ENCODE measurements at places on chromosomes 6 and 20. TPM values are rescaled to one million over a fixed set of nuclear protein-coding genes. Genes with fewer than 3 reads are reported as not detected.

- DNase-seq, result no peak
Measured at GRCh38 chr6:121434037-121434770, 1.2 kb upstream of the GJA1 start.

GRCh38 chr6:37171201-37171969 lies 1.4 kb downstream of the PIM1 start:
- peak; percentile 34 for DNase-seq

The HTR1E gene
- not detected for total RNA-seq

The ENPP3 gene
- total RNA-seq, result not detected

DNA sequence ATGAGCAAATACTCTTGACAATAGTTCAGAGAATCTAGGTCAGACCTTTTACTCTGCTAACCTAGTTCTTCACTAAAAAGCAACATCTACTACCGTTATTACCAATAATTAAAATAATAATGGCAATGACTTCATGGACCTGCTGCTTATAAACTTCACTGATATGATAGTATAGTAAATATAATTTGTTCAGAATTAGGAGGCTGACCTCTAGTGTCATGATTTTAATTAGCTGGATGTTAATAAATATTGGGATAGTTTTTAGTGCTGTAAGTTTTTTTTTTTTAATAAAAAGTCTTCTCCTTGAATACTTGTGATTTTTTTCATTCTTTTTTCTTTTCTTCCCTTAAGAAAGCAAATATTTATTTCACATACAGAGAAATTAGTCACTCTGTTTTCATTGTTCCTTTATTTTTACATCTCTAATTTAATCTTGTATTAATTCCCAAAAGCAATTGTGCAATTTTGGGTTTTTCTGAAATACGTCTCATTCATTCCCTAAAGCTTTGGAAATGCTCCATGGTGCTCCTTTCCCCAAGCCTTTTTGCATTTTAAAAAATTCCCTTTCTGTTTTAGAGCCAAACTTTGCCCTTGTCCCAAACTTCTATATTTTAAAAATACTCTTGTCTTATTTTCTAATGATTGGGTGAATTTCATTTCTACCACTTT lies 46.6 kb upstream of the UST start:
- no peak for DNase-seq

DNA sequence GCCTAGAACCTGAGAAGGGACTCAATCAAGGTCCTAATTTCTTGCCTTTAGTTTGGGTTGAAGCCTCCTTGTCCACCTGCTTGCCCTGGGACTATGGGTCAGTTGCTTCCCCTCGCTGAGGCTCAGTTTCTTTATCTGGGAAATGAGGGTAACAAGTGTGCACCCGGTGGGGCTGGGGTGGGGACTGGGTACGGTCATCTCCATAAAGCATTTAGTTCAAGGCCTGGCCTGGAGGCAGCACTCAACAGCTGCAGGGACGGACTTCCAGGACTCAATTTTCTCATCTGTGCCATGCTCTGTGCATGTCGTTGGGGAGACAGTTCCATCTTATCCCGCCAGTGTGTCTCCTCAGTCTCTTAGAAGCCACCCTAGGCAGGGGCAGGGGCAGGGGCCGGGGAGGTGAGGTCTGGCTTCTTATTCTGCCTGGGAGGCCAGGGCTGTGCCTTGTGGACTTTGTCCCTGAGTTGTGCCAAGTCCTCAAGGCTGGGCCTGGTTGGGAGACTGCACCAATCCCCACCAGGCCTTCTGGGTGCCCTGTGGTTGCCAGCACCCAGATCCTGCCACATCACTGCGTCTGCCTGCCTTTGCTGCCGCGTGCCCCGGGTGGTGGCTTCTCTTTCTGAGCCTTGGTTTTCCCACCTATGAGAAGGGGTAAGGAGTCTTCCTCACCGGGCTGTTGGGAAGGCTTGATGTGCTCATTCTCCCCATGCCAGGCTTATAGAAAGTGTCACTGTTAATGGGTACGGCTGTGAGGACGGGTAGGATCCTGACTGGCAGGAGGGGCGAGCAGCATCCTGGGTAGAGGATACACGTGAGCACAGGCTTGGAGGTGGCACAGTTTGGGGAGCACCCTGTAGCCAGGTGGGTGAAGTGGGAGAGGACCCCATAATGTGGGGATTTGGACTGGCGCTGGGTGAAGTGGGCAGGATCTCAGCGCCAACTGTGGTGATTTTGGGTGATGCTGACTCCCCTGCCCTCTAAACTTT lies 8.6 kb downstream of the SRC start:
- DNase-seq, result no peak

GRCh38 chr20:35586751-35587425 lies 28.7 kb upstream of the SPAG4 start:
- no peak for DNase-seq

GRCh38 chr6:28522594-28523240 lies 3.0 kb upstream of the GPX5 start:
- no peak for DNase-seq

DNA sequence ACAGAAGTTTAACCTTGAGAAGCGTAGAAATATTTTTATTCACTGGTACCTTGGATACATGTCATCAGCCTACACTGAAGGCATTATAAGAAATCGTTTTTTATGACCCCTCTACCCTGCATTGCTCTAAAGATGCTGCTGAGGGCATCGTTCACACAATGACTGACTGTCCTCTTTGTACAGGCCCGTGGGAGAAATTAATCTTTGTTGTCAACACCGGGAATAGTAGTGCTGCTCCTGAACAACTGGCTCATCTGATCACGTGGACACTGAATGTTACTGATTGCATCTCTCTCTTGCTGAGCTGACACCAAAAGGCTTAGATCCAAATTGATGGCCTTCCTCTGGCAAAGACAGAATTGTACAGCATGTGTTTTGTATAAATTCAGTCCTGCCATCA lies 157.1 kb upstream of the SMLR1 start:
- DNase-seq, result no peak

DNA sequence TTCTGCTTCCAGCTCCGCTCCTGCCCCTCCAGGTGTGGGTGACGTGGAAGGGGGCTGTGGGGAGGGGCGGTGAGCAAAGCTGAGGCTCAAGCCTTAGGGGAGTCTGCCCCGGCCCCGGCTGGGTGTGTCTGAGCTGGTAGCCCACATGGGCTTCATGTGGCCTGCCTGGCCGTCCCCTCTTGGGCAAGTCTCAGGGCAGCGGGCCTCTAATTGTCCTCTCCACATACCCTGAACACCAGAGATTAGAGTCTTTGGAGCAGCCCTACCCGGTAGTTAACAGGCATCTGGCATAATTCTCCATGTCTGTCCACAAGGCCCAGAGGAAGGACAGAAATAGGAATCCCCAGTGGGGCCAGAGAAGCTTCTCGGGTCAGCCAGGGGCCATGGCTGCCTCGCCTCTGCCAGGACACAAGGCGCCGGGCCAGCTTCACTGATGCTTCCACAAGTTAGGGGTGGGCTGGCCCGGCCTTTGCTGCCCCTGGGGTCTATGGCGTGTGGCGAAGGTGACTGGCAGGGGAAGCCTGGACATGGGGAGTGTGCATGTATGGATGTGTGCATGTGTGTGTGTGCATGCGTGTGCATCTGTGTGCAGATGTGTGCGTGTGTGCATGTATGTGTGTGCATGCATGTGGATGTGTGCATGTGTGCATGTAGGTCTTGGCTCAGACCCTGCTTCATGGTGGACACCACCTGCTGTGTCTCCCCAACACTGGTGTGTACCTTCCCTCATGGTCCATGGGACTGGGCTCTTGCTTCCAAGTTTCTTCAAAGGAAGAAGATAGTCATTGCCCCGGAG lies 24.0 kb downstream of the FRMD1 start:
- DNase-seq, result no peak

DNA sequence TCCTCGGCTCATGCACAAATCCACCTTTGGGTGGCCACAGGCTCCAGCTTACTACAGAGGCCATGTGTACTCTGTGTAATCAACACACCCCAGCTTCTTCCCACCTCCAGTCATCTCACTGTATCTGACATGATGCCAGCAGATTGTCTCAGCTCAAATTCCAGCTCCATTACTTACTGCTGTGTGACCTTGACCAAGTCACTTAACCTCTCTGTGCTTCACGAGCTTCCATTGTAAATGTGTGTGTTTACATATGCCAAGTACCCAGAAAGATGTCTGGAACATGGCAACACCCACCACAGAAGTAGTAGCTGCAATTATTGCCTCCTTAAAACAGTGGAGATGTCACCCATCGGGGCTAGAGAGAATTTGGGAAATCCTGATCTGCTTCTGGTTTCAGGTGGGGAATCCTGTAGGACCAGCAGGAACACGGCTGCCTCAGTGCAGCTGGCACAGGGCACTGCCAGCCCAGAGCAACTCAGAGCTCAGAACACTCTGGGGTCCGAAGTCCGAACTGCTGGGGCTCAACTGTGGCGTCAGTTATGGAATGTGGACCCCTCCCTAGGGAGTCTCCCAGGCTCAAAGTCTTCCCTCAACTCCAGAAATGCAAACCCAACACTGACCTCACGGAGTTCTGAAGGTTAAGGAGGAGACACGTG lies 21.2 kb upstream of the HLA-B start:
- DNase-seq, result peak; percentile 35

The ZNF334 gene
- not detected for total RNA-seq

GRCh38 chr6:170225852-170226417 lies 64.9 kb downstream of the DLL1 start:
- DNase-seq, result no peak

- no peak for DNase-seq
Measured at GRCh38 chr6:16818992-16819626, 57.8 kb upstream of the ATXN1 start.

- DNase-seq, result no peak
Measured at GRCh38 chr6:118875672-118876071, 18.3 kb upstream of the ASF1A start.

DNA sequence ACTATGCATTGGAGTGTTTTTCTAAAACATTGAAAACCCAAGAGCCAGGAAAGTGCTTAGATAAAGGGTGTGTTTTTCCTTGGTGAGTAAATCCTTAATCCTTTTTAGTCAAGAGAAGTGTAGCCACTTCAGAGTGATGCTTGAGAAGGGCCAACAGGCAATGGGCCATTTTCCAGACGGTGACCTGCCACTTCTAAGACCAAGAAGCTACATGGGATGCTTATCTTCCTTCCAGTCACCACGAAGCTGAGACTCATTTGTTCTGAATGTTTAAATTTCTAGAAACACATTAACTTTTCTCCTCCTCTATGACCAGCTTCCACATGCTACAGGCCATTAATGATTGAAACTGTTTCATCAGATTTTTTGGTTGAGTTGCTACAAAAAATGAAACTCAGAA lies 34.4 kb upstream of the NHSL1 start:
- DNase-seq, result no peak

DNA sequence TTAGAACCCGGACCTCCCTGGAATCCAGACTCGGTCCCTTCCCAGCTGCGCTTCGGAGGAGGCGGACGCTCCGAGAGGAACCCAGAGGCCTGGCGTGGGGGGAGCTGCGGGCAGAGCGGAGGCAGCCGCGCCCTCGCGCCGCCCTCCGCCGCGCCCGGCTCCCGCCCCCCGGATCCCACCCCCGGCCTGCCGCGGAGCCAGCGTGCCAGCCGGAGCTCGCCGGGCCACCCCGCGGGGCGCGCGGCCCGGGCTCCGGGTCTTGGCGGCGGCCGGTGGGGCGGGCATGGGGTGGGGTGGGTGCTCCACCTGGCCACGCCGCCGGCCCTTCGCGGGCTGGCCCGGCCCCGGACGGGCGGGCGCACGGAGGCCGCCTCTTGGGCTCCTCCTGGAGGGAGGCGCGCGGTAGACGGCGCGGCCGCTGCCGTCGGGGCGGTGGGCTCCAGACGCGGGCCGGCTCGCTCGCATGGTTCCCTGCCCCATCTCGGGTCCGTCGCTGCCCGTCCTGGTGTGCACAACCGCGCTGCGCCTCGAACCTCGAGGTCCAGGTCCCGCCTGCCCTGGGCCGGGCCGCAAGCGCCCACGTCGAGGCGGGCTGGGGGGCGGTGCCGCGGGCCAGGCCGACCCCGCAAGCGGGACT lies 592 bp upstream of the CDYL start:
- DNase-seq, result peak; percentile 81

The EYA4 gene
- total RNA-seq, result 38.8 TPM

DNA sequence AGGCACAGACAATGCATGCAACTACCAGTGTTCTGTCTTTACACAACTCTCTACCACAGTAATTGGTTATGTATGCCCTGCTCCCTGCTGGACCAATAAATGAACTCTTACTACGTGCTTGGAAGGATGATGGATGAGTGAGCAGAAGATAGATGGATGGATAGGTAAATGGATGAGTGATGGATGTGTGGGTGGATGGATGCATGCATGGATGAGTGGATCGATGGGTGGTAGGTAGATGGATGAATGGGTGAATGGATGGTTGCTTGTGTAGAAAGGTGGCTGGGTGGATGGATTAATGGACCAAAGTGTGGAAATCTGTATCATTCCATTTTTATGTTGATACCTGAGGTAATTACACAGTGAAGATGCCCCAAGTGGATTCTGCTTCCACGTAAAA lies 10.1 kb upstream of the TRAM2 start:
- no peak for DNase-seq

DNA sequence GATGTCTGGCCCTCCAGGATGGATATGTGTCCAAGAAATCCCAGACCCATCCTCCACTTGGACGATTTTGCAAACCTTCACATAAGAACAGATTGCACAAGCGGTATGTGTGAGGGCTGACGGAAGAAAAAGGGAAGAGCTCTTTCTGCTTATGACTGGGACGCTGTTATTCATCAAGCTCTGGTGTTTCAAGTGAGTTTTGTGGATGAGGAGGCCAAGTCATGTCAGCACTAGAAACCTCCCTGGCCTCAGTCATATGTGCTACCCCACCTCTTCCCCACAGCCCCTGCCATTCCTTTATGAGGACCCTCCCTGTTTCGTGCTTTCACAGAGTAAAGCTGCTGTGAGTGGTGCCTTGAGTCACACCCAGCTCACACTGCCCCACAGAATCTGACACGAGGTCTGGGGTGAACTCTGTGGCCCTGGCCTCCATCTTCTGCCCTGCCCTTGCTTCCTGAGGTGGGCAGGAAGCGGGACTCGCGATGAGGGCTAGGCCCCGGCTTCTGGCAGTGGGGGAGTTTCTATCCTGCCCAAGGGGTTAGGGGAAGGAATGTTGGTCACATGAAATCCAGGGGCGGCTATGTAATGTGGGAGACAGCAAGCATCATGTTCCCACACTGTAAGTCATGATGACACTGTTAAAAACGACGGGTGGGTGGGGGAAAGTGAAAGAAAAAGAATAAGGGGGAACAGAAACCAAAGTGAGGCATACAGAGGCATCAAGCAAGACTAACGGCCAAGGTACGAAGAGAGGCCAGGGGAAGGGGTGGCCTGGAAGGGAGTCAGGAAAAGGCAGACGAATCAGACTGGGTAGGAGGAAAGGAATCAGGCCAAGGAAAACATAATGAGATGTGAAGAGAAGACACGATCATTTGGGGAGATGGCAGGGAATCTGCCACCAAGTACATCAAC lies 78.1 kb downstream of the PRDM1 start:
- DNase-seq, result no peak

The ISM1 gene
- not detected for total RNA-seq
